Activated CD8-positive, alpha-beta memory T cell treated with anti-CD3 and anti-CD28 coated beads for 4 hours (primary cell): ENCODE measurements at places on chromosomes 5 and 9.

DNA sequence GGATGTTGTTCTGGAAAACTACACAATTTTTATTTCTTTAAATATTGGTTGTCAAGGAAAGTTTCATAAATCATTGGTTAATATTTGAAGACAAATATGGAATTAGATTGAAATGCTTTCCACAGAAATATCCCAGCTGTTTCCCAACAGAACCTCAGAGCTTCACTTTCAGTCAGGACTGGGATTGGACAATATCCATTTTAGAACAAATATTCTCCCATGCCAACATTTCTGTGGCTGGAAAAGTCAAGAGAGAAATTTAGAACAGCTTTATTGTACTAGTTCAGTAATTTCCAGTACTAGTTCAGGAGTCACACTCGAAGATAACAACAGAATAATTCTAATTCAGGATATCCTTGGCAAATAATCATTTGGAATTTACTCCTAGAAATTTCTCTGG, 116.1 kb upstream of the TUT7 start:
- no peak for DNase-seq

- DNase-seq = no peak
Measured at GRCh38 chr5:164302533-164303235, 797.3 kb downstream of the MAT2B start.

DNA sequence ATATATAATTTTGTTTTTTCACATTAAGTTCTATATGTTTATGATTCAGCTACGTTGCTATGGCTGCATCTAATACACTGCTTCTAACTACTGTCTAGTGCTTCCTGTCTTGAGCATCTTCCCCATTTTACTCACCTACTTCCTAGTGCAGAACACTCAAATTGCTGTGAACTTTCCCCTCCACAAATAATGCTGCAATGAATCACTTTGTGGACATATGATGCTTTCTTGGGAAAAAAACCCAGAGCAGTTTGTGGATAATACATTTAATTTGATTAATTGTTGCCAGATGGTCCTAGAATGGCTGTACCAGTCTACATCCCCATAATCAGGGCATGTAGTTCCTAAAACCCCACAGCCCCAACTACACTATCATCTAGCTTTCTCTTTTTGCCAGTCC, 18.5 kb downstream of the CD180 start:
- DNase-seq = no peak

- DNase-seq = no peak
Measured at GRCh38 chr9:131013771-131014676, 5.0 kb downstream of the LAMC3 start.

DNA sequence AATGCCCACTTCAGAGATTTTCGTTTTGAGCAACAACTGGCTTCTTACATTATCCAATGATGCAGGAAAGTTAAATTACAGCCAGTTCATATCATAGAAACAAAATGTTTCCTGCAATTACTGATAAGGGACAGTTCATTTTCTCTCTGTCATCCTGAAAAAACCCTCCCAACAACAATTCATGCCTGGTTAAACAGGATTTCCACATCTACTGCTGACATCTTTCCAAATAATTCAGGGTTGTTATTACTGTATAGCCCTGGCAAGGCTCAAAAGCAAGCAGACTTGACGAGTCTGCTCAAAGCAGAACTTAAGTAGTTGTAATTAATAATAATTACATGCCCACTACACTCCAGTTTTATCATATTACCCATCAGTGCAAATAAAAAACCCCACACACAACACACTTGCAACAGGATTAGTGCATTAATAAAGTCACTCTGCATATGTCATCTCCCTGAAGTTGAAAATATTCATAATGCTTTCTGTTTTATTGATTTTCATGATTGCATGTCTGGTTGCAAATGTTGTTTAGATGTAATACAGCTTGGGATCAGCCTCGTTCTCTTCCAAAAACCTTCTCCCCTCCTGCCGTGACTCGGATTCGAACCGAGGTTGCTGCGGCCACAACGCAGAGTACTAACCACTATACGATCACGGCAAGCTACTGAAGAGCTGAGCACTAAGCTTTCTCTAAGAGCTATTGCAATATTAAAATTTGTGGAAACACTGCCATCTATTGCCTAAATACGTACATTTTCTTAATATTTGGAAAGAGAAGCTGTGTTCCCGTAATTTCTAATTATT, 119.6 kb upstream of the NFIB start:
- DNase-seq = no peak

- no peak for DNase-seq
Measured at GRCh38 chr5:15326932-15327331, 173.0 kb upstream of the FBXL7 start.

DNA sequence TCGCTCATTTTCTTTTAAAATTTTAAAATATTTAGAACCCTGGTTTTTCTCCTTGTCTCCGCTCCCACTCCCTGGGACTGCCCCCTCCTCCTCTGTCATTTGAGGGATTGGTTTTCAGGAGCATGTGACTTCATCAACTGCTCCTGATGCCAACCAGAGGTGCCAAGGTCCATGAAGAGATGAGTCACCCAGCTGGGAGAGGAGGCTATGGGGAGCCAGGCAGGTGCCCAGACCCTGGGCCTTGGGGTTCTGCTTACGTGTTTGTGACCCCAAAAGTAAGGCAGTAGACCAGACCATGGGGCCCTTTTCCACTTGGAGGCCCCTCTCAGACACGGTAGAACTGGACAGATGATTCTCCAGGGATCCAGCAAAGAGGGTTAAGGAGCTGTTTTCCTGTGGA, 167.0 kb downstream of the FGF18 start:
- DNase-seq = no peak
